Activated T-helper 1 cell treated with anti-CD3 and anti-CD28 coated beads, Interleukin-2, amount 50 U/mL, for 16 hours (primary cell): ENCODE measurements at places on chromosomes 3 and 15.

DNA sequence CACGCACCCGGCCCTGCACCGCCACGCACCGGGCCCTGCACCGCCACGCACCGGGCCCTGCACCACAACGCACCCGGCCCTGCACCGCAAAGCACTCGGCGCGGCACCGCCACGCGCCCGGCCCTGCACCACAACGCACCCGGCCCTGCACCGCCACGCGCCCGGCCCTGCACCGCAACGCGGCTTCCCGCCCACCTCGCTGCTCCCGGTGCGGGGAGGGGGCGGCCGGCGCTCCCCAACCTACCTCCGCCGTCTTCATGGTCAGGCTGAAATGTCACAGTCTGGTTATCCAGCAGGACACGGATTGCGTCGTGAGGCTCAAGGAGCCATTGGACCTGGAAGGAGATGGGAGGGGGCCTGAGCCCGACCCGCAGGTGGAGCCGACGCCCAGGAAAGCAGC is 41.8 kb downstream of the MUC20 start:
- no peak for DNase-seq

DNA sequence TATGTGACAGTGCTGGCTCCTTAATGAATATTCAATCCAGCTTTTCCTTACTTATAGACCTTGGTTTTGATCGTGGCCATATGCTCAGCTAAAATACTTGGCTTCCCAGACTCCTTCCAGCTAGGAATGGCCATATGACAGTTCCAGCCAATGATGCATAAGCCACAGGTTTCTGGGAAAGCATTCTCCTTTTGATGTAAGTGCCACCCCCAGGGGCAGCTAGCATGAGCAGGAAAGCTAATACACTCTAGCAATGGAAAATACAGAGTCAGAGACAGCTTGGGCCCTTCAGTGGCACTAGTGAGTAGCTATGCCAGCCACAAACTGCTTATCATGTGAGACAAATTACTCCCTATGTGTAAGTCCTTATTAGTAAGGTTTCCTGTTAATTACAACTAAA is 26.7 kb downstream of the TBC1D2B start:
- DNase-seq, result no peak

- no peak for DNase-seq
These were observed 359.6 kb upstream of the NECTIN3 start for GRCh38 chr3:110711851-110712516.

- DNase-seq, result no peak
These were observed 457.1 kb upstream of the ROBO2 start for GRCh38 chr3:76582632-76583378.

DNA sequence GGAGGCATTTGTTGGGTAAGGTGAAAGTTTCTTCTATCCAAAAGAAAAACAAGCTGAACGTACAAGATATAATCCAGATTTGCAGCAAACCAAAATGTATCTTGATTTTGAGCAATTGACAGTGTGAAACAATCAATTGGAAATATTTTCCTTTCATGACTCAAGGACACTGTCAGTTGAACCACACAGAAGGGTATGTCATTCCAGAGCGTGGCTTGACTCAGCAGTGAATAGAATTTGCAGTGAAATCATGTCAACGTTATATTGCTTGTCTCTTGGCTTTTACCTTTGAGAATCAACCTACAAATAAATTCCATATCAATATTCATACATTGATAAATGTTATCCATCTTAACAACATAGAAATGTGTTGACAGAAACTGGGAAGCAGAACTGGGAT is 78.2 kb downstream of the TM2D3 start:
- DNase-seq, result no peak

DNA sequence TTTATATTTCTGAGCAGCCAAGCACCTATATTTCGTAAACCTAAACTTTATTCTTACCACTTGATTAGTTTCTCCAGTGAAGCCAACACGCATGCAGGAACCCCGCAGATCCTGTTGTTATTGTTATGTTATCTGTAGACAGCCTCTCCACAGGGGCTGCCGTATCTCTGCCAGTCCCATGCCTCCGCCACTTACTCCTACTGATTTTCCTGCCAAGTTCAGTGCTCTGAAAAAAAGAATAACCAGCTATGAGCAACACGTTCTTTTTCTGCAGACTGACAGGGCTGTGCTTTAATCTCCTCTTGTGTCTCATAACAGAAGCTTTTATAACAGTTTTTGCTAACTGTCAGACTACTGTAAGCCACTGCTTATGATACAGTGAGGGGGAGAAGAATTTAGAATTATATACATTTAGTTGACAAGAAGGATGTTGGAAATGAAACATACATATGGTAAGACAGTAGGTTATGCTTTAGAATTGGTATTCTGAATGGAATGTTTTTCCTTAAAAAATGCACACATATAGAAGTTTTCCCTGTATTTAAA is 347.4 kb downstream of the SI start:
- no peak for DNase-seq

DNA sequence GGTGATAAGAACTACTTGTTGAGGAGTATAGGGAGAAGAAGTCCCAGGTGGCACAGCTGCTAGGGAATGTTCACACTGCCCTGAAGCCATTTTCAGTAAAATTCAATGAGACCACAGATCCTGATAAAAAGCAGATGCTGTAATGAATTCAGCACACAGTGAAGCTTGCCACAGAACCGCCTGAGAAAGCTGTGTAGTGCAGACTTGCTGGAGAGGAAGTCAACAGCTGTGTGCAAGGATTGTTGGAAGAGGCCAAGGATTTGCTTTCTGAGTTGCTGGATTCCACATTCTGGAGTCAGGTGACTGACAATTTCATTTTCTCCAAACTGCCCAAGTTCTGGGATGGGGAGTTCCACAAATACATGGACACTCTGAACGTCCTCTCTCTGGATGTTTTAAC is 70.9 kb downstream of the ANP32A start:
- DNase-seq, result no peak

GRCh38 chr15:46231786-46232185 is 597.0 kb downstream of the SQOR start:
- no peak for DNase-seq

DNA sequence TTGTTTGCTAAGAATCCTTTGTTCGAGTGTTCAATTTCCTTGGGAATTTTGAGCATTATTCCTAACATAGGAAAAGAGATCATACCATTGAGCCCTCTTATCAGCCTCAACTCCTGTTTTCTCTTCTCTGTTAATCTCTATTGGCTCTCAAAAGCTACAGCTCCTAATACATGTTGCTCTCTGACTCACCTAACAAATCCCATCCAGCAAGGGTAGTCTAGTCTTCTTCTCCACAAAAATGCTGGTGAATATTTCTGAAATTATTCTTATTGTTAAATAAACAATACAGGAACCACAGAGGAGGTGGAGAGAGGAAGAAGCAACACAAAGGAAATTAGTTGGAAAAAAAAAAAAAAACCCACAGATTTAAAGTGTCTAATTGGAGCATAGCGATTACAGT is 325.8 kb upstream of the NAALADL2 start:
- no peak for DNase-seq

GRCh38 chr15:100958326-100959065 is 39.3 kb downstream of the LRRK1 start:
- DNase-seq, result no peak

DNA sequence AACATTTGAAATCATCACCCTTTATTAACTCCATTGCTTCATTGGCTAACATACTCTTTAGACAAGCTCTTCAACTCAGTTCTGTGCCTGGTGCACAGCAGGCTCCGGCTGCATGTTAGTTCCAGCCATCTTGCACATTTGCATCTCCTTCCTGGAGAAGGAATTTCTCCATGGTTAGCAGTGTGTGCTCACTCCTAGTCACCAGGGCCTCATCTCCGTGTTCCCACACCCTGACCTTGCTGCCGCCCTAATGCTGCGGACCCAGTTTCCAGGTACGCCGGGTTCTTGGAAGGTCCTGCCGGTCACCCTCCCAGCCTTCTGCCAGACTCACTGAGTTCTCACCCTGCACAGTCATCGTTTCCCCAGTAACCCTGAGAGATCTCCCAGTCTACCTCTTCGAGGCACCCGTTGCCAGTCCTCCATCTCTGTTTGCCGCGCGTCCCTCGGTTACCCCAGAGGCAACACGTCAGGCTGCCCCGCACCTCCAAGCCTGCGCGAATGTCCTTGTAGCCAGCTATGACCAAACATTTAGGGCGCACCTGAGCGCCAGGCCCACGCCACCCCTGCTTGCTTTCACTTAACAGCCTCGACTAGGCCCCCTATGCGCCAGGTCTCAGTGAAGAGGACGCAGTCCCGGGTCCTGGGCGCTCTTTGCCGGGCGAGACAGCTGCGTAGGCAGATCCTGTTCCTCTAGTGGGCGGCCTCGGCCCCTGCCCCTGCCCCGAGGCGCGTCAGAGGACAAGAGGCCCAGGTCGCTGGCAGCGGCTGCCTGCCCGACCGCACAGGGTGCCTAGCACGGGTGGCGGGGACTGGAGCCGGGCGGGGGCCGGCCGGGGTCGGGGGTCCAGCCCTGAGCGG is 747 bp upstream of the ZNF592 start:
- peak; percentile 55 for DNase-seq

- no peak for DNase-seq
These were observed 529 bp upstream of the DLEC1 start for GRCh38 chr3:38038447-38038911.

DNA sequence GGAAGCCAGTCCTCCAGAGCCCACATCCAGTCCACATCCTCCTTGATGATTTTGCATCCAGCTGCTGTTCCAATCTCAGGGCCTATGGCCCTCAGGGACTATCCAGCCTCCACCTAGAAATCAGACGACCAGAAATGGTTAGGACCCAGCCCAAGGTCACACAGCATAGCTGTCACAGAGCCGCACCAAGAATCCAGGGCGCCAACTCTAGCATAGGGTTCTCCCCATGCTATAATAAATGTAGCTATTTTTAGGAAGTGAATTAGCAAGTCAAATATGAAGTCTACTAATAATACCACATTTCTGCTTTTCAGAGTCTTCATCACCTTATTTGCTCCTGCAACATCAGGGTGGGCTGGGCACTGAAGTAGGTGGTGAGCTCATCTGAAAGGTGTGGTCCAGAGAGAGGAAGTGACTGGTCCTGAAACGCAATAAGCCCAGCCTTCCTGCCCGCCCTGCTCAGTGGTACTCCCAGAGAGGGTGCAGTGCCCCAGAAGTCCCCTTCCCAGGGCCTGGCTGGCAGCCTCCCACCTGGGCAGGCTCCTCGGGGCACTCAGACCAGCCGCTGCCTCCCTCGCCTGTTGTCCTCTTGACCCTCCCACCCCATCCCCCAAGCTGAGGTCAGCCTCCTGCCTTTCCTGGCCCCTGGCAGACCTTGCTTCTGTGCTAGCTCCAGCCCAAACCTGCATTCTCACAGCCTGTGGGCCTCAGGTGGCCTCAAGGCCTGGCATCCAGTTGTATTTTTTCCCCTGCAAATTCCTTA is 17.6 kb upstream of the CYP11A1 start:
- no peak for DNase-seq

DNA sequence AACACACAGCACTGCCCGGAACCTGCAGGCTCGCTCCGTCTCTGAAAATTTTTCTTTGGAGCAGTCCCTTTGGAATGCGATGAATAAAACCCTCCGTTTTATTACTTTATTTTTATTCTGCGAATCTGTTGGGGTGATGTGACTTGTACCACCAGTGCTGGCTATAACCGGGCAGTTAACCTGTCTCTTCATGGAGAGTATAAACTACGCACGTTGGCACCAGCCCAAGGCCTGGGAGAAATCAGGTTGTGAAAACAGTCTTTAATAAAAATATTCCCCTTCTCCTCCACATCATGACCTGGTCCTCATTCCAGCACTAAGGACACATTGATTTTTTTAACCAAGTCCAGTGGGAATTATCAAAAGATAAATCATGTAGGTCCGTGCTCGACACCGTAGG is 116.8 kb downstream of the WNT5A start:
- DNase-seq, result no peak

DNA sequence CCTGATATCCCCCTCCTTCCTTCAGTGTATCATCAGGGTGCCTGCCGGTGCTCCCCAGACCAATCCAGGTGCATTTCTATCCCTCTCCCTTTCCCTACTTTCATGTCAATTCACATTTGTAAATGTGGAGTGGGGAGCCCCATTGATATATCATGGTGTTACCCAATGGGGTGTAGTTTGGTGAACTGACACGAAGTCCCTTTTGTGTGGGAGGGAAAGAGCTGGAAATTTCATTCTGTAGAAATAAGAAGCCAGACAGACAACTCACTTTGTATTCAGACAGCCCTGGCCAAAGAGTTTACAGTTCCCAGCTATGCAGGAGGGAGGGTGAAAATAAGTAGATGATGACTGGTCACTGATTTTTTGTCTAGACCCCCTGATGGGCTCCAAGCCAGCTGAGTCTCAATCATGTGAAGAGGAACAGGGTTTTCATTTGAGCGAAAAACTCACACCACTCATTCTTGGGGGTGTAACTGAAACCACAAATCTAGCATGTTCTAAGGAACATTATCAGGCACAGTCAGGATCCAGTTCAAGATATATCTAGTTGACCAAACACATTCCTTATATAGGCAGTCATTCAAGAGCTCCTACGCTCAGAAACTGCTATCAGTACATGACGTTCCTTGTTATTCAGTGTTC is 58.9 kb downstream of the LMCD1 start:
- no peak for DNase-seq

DNA sequence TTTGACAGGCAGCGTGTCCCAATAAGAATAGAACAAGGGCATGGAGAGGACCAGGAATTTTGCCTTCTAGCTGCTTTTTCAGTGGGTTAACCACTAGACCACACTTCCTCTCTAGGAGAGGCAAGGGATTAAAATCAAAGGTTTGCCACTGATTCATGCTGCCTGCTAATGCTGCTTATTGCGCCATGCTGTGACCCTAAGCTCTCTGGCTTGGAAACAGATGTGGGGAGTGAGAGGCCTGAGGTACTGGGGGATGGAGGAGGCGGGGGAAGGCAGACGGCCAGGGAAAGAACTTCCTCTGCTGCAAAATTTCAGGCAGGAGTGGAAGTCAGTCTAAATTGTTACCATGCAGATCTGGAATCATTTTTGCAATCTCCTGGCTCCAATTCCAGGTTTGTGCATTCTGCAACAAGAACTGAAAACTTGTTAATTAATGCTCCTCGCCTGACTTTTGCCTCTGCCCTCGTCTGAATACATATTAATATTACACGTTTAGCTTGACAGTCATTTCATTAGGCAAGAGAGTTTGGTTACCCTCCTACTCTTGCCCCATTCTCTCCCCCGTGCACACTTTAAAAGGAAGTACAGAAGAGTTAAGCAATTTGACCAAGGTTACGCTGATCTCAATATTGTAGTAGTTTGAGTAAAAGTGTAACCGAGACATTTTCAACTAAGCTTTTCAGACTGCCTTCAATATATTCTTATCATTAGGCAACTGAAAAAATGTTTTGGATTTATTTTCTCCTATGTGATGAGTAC is 121.7 kb upstream of the SPRED1 start:
- DNase-seq, result no peak

- no peak for DNase-seq
These were observed 6.0 kb downstream of the ISL2 start for GRCh38 chr15:76342382-76343201.

DNA sequence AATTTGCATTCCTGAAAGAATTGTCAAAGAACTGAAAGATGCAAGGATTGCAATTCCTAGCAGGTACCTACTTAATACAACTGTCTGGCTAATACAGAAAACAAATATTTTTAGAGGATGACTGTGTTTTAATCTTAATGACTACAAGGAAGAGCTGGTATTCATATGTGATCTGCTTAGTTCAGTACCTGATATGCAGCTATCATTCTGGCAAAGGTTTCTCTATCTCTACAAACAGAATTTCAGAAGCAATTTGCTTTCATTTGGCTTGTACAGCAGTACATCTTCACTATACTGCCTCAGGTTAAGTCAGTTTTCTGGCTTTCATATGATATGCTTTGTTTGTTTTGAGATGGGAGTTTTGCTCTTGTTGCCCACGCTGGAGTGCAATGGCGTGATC is 51.3 kb downstream of the TBL1XR1 start:
- no peak for DNase-seq

GRCh38 chr3:63912768-63913588 is 795 bp upstream of the SCAANT1 start:
- peak; percentile 4 for DNase-seq

- DNase-seq, result no peak
These were observed 1078.5 kb downstream of the TUSC7 start for GRCh38 chr3:117788061-117788460.
